Neural crest cell (in vitro differentiated cells): ENCODE measurements at places on chromosomes 4 and X.

DNA sequence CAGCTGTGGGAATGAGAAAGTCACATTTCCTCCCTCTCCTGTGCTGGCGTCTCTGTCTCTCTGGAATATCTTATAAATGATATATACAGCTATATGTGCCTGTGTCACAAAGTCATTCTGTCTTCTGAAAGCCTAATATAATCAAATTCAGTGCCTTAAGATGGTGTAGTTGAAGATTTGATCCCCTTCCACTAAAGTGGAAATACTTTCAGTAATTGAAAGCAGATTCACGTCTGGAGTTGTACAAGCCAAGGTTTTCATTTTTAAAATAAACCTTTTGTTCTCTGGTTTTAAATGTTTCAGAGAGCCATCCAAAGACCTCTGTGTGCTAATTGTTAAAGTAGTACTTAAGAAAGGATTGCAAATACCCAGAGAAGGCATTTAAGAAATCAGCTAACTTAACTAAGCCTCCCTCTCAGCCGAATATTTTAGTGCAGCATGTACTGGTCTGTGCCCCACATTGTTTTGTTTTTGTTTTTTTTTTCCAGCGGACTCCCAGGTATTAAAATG is 206.8 kb downstream of the TENM3 start:
- no peak for DNase-seq

GRCh38 chr4:169803413-169803812 is 45.7 kb upstream of the HPF1 start:
- no peak for DNase-seq

DNA sequence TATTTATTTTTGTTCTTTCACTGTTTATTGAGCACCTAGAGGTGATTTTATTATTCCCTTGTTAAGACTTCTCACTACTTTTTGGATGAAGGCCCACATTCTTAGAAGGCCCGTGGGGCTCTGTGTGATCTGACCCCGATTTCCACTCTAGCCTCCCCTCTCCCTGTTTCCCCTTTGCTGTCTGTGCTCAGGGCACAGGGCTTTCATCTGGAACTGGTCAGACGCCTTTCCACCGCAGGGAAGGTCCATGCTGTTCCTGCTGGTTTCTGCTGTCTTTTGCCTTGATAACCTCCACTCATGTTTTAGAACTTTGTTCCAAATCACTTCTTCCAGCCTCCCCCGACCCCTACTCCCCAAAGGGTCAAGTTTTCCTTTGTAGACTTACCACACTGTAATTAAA is 31.3 kb upstream of the ANAPC4 start:
- no peak for DNase-seq

DNA sequence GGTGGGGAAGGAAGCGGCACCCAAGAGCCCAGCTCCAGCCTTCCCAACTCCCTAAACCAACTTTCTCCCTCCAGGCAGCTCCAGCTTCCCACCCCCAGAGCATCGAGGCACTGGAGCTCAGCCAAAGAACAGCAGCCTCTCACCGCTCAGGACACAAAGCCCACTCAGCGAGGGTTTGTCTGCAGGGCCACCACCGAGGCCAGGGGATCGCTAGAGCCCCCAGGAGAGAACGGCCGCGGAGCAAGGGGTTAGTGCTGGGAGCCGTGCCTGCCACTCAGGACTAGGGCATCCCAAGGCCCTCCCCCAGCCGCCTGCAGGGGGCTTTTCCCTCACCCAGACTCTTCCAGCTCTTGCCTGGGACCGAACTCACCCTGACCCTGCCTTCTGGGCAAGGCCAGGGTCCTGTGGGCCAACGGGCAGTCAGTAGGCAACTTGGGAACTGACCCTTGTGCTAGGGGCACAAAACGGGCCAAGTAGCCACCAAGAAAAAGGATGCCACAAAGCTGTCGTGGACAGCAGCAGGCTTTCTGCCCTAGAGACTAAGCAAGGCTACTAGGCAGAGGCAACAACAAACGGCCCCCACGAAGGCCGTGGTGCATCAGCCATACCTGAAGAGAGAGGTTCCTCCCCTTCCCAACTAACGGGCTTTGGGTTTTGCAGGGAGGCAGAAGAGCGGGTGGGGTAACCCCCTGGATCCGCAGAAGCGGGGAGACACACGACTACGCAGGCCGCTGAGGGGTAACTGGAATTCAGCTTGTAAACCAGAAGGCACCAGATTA is 2.3 kb downstream of the HCFC1 start:
- no peak for DNase-seq

DNA sequence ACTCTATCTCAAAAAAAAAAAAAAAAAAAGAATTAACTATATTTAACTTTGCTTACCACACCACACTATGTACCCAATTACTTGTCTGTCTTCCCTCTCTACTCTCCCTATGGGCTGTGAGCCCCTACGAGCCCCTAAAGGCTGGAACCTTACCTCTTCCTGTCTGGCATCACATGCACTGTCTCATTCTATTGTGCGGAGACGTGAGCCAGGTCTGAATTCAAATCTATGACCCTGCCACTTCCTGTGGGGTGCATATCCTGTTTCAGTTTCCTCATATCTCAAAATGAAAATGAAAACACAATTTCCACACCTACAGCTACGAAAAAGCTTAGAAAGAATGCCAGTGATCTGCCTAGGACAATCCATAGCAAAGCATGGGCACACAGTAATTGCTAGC is 42.9 kb upstream of the HS3ST1 start:
- no peak for DNase-seq

GRCh38 chrX:9659571-9660195 is 106.0 kb downstream of the GPR143 start:
- DNase-seq: no peak

- no peak for DNase-seq
Observed at GRCh38 chrX:120839491-120839890, 36.2 kb downstream of the CT47B1 start.
